ENCODE measurements at places on chromosomes 6 and 20. TPM values are rescaled to one million over a fixed set of nuclear protein-coding genes. Genes with fewer than 3 reads are reported as not detected.
A peak's percentile ranks its signal among the peaks of the same experiment; 100 is the strongest.

Gene RAB23
- 9.2 TPM for total RNA-seq

GRCh38 chr6:124205921-124206320 lies 402.3 kb downstream of the NKAIN2 start:
- H3K27ac ChIP-seq: no peak overlapping the region
- H3K4me3 ChIP-seq: no peak overlapping the region
- no peaks in the 10 kb centered on the region for H3K36me3 ChIP-seq
- H3K27me3 ChIP-seq: no peaks in the 10 kb centered on the region

DNA sequence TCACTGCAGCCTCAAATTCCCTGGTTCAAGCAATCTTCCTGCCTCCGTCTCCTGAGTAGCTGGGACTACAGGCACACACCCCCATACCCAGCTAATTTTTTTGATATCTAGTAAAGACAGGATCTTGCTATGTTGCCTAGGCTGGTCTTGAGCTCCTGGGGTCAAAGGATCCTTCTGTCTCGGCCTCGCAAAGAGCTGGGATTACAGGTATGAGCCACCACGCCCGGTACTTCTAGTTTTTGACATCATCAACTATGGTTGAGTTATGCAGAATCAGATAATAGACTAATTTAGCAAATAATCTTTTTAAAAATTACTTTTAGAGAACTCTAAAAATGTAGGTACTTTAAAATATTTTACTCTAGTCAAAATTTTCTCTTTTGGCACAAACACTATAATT lies 166.2 kb downstream of the SOX4 start:
- peaks cover 3% of the 10 kb centered on the region for H3K4me1 ChIP-seq
- H3K4me3 ChIP-seq: no peak overlapping the region
- H3K27me3 ChIP-seq: no peaks in the 10 kb centered on the region
- H3K27ac ChIP-seq: no peak overlapping the region
- H3K36me3 ChIP-seq: peaks cover 4% of the 10 kb centered on the region
- DNase-seq: no peak

DNA sequence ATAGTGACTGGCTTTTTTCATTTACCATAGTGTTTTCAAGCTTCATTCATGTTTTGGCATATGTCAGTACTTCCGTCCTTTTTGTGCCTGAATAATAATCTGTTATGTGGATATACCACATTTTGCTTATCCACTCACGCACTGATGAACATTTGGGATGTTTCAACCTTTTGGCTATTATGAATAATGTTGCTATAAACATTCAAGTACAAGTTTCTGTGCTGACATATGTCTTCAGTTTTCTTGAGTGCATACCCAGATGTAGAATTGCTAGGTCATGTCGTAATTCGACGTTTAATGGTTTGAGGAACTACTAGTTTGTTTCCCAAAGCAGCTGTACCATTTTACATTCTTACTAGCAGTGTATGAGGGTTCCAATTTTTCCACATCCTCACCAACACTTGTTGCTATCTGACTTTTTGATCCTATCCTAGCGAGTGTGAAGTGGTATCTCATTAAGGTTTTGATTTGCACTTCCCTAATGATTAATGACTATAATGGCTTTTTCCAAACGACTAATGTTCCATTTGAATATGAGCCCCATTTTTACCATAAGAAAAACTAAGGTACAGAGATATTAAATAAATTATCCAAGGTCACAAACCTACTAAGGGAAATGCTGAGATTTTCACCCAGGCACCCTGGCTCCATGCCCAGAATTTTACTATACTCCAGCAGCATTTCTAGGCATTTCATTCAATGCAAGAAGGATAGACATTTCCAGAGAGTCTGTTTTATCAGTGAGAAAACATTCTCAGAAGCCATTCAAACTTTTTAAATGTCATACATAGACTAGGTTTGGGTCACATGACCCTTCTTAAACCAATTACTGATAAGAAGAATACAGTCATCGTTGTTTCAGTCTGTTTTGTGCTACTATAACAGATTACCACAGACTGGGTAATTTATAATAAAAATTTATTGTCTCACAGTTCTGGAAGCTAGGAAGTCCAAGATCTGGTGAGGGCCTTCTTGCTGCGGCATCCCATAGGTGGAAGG lies 71.1 kb upstream of the RUNX2 start:
- H3K4me1 ChIP-seq: no peaks in the 10 kb centered on the region
- H3K27me3 ChIP-seq: no peaks in the 10 kb centered on the region
- no peak overlapping the region for H3K27ac ChIP-seq
- H3K4me3 ChIP-seq: no peak overlapping the region

DNA sequence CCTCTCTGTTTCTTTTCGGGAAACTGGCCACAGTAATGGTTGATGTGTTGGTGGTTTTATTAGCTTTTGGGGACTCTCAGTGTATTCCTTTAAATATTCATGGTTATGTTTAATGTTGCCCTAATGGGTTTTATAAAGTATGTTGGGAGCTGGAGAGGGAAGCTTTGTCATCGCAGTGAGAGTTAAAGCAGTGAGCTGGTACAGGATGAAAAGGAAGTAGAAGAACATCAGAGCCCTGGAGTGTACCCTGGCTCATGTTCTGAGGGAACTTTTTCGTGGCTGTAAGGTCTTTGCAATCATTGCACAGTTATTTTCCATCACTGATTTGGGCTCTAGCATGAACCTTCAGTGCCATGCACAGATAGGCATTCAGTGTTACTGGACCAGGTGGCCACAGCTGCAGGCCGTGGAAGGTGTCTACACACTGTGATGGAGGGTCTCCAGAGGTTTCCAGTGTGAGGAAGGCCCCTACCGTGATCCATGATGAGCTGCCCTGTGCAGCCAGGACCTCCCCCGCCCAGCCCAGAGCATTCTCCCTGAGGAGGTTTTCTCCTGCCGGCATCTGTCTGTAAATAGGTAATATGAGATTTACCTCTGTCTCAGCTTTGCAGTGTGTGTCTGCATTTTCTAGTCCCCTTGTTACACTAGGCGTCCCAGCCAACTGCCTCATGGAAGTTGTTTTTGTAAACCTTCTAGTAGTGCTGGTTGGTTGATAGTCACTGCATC lies 22.4 kb upstream of the TMEM217 start:
- H3K27ac ChIP-seq: no peak overlapping the region
- H3K4me3 ChIP-seq: no peak overlapping the region
- no peak for DNase-seq
- no peaks in the 10 kb centered on the region for H3K27me3 ChIP-seq
- peaks cover 4% of the 10 kb centered on the region for H3K4me1 ChIP-seq

Gene POM121L2
- not detected for total RNA-seq

DNA sequence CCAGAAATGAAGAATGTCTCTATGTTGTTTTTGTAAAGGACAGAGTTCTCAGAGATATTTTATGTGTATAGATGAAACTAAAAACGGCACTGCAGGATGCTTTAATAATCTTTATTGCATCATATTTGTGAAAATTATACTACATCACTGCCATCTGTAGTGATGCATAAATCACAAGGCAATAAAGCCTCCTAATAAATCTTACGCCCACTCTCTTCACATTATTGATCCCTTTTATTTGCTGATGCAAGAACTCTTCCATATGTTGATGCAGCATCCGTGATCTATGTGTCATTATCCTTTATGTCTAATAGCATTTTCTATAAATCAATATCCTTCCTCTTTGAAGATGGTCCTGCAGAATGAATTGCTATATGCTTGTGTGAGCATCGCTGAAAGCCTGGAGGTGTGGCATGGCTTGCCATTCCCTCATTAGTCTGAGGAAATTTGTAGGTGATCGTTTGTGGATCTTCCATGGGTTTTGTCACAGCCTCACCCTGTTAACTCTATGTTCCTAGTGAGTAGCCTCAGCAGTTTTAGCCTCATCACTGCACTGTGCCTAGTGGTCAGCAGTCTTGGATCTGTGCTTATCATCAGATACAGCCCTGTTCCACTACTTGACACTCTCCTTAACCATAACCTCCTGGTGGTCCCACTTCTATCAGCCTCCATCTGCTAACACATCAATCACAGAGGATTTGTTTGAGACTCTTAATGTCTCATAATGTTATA lies 983.5 kb downstream of the EYS start:
- H3K36me3 ChIP-seq: no peaks in the 10 kb centered on the region
- H3K4me3 ChIP-seq: no peak overlapping the region
- no peaks in the 10 kb centered on the region for H3K27me3 ChIP-seq
- DNase-seq: no peak
- H3K27ac ChIP-seq: no peak overlapping the region

DNA sequence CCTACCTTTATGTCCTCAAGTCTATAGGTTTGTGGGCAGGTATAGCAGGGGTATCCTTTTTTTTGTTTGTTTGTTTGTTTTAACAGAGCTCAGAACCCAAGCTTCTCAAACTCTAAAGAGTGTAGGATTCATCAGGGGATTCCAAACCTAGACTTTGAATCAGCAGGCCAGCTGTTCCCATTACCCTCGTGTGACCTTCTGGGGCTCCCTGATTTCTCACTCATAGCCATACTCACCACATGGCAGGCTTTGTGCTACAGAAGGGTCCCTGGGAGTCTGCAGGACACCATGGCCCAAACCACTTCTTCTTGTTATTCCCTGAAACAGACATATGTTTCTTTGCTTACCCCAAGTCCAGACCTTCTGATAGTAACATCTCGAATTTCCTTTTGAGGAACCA lies 350.8 kb upstream of the TSHZ2 start:
- H3K27me3 ChIP-seq: no peaks in the 10 kb centered on the region
- no peaks in the 10 kb centered on the region for H3K36me3 ChIP-seq
- H3K4me1 ChIP-seq: no peaks in the 10 kb centered on the region
- DNase-seq: no peak

Gene RSPH9
- total RNA-seq: 5.4 TPM

GRCh38 chr6:27872642-27873020 lies 39.6 kb downstream of the OR2B2 start:
- peak overlapping the region; percentile 30 for H3K4me3 ChIP-seq
- peaks cover 28% of the 10 kb centered on the region for H3K4me1 ChIP-seq
- H3K27ac ChIP-seq: peak overlapping the region; percentile 46
- H3K27me3 ChIP-seq: no peaks in the 10 kb centered on the region

Gene NRSN1
- 0.17 TPM for total RNA-seq

Gene TMX4
- 45.2 TPM for total RNA-seq

- no peaks in the 10 kb centered on the region for H3K27me3 ChIP-seq
- no peak overlapping the region for H3K4me3 ChIP-seq
- no peak for DNase-seq
- H3K36me3 ChIP-seq: no peaks in the 10 kb centered on the region
- H3K4me1 ChIP-seq: peaks cover 13% of the 10 kb centered on the region
- no peak overlapping the region for H3K27ac ChIP-seq
These were observed 5.7 kb downstream of the RBBP8NL start for GRCh38 chr20:62421716-62421990.

Gene CD83
- total RNA-seq: 31.1 TPM

- H3K4me1 ChIP-seq: peaks cover 4% of the 10 kb centered on the region
- no peak overlapping the region for H3K27ac ChIP-seq
- no peak for DNase-seq
- H3K27me3 ChIP-seq: no peaks in the 10 kb centered on the region
- no peaks in the 10 kb centered on the region for H3K36me3 ChIP-seq
These were observed 76.0 kb downstream of the ANKRD6 start for GRCh38 chr6:89508755-89509563.

DNA sequence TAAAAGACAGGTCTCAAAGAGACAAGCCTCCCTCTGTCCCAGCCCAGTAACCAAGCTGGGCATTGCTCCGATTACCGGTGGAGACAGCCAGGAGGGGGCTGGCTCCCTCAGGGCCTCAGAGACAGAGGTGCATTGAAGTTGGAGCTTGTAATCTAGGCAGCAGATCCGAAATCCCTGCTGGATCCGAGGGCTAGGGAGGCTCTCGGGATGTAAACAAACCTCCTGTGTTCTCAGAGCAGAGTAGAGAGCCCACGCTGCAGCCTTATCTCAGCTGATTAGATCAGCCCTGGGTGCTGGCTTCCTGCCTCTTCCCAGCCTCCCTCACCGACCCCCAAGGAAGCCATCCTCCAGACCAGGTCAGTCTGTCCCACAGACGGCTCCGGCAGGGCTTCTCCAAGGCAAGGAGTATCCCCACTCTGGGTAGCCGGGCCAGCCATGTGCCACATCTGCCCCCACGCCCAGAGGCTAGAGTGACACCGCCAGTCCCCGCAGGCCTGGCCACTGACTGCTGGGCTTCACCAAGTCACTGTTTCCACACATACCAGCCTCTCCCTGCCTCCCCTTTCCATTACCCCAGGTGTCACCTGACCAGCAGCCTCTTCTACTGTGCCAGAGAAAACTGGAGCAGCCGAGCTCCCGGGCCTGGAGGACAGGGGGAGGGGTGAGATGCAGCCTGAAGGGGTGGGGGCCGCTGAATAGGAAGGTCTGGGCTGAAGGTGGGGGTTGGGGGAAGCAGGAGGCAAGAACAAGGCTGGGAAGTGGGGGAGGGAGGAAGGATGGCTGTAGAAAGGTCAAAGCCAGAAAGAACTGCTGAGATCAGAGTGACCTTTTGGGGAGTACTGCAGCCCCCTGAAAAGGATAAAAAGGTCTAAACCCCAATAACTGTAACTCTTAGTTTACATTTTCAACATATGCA lies 6.0 kb downstream of the SDC4 start:
- DNase-seq: peak; percentile 48
- no peak overlapping the region for H3K4me3 ChIP-seq
- peak overlapping the region; percentile 84 for H3K27ac ChIP-seq

DNA sequence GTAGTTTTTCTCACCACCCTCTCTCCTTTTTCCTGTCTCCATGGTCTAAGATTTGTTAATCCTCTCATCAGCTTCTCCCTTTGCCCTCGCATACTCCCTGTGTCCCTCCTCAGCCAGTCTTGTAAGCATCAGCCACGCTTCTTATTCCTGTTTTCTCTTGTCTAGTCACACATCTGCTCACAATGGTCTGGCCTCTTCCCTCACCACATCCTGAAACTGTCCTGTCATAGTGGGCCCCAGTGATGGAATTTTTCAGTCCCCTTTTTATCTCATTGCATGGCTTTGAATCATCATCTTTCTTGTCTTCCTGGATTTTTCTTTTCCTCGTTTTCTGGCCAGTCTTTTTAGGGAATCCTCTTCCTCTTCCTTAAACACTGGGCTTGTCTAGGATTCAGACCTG lies 57.2 kb downstream of the GFRA4 start:
- H3K4me1 ChIP-seq: no peaks in the 10 kb centered on the region
- no peak overlapping the region for H3K4me3 ChIP-seq
- no peaks in the 10 kb centered on the region for H3K27me3 ChIP-seq
- H3K36me3 ChIP-seq: peaks cover 17% of the 10 kb centered on the region

GRCh38 chr20:38144598-38144973 lies 20.5 kb downstream of the TGM2 start:
- peak overlapping the region; percentile 58 for H3K27ac ChIP-seq
- H3K4me3 ChIP-seq: no peak overlapping the region
- no peaks in the 10 kb centered on the region for H3K27me3 ChIP-seq
- peaks cover 20% of the 10 kb centered on the region for H3K4me1 ChIP-seq
- peaks cover 17% of the 10 kb centered on the region for H3K36me3 ChIP-seq

- peak overlapping the region; percentile 26 for H3K27ac ChIP-seq
- H3K36me3 ChIP-seq: peaks cover 56% of the 10 kb centered on the region
- H3K4me3 ChIP-seq: no peak overlapping the region
- no peaks in the 10 kb centered on the region for H3K27me3 ChIP-seq
- peaks cover 16% of the 10 kb centered on the region for H3K4me1 ChIP-seq
These were observed 26.9 kb downstream of the DDX27 start for GRCh38 chr20:49245921-49246740.

Data from lung (tissue), 17 donors.